ENCODE measurements at places on chromosomes 4 and X. TPM values are rescaled to one million over a fixed set of nuclear protein-coding genes. Genes with fewer than 3 reads are reported as not detected.

The PLAC8 gene
- 115 TPM for total RNA-seq

The HTN1 gene
- total RNA-seq: not detected

GRCh38 chr4:86403575-86403974, 43.7 kb upstream of the MAPK10 start:
- no peak overlapping the region for H3K4me3 ChIP-seq
- H3K27ac ChIP-seq: no peak overlapping the region
- no peak for DNase-seq
- no peaks in the 10 kb centered on the region for H3K36me3 ChIP-seq

The TMEM150C gene
- 6.9 TPM for total RNA-seq

DNA sequence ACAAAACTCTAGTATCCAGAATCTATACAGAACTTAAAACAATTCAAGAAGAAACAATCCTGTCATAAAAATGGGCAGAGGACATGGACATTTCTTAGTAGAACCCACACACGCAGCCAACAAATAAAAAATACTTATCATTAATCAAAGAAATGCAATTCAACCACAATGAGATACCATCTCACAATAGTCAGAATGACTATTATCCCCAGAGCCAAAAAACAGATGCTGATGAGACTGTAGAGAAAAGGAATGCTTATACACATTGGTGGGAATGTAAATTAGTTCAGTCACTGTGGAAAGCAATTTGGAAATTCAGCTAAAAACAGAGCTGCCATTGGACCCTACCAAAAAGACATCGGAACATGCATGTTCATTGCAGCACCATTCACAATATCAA, 37.9 kb downstream of the RAB40AL start:
- H3K27ac ChIP-seq: no peak overlapping the region
- no peak for DNase-seq
- no peaks in the 10 kb centered on the region for H3K36me3 ChIP-seq
- H3K4me3 ChIP-seq: no peak overlapping the region
- no peaks in the 10 kb centered on the region for H3K4me1 ChIP-seq

The TLR6 gene
- total RNA-seq: 12.4 TPM

The IL21 gene
- not detected for total RNA-seq

DNA sequence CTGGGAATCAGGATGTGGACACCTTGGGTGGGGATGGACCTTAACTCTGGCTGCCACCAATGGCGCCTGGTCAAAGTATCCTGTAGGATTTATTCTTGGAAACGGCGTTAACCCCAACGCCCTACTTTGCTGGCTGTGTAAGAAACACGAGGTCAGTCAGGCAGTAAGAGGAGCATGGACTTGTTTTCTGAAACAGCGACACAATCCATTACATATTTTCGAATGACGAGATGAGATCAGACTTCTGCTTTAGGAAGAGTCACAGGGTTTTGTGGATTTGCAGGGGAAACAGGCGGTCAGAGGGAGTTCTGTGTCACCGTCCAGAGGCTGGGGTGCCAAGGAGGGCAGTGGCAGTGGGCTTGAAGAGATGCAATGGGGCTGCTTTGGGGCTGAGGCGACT, 92.2 kb downstream of the TBL1X start:
- no peak for DNase-seq
- no peaks in the 10 kb centered on the region for H3K36me3 ChIP-seq
- no peaks in the 10 kb centered on the region for H3K27me3 ChIP-seq
- H3K27ac ChIP-seq: no peak overlapping the region

- no peak for DNase-seq
- no peaks in the 10 kb centered on the region for H3K4me1 ChIP-seq
- H3K4me3 ChIP-seq: no peak overlapping the region
- no peak overlapping the region for H3K27ac ChIP-seq
These were observed 136.1 kb upstream of the SLC4A4 start for GRCh38 chr4:71202705-71203104.

GRCh38 chr4:102503301-102503746, 2.2 kb downstream of the NFKB1 start:
- peak overlapping the region; percentile 92 for H3K4me3 ChIP-seq
- peak overlapping the region; percentile 98 for H3K27ac ChIP-seq
- peaks cover 43% of the 10 kb centered on the region for H3K4me1 ChIP-seq
- H3K27me3 ChIP-seq: no peaks in the 10 kb centered on the region

DNA sequence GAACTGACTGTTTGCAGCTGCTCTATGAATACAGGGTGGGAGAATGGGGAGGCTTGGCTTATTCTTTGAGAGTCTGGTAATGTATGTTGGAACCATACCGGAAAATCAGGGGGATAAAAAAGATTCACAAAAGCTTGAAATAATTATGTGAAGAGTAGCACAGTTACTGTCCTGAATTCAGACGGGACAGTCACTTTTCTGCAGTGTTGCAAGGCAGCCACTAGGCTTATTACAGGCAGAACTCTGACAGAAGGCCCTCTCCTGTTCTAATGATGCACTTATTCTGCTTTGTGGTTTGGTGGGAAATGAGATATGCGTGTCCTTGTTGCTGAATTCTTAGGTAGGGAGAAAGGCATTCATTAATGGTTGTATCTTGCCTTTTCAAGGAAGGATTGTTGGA, 37.2 kb downstream of the GUCY1B1 start:
- H3K27ac ChIP-seq: no peak overlapping the region
- H3K4me1 ChIP-seq: no peaks in the 10 kb centered on the region
- DNase-seq: no peak
- H3K36me3 ChIP-seq: peaks cover under 1% of the 10 kb centered on the region
- H3K4me3 ChIP-seq: no peak overlapping the region

DNA sequence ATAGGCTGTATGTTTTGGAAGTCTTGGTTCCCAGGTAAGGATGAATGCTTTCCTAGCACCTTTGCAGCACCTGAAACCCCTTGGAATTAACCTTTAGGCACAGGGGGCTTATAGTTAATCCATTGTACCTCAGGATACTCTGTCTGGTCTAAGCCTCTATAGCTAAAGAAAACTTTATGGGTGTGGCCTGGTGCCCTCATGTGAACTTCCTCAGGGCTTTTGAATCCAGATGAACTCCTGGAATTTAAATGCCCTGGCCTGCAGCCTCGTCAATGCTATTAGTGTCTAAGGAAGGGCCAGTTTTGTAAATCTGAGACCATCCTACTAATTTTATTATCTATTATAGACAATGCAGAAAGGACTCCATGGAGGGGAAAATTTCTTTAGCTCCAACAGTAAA, 33.8 kb downstream of the IRS4 start:
- no peaks in the 10 kb centered on the region for H3K36me3 ChIP-seq
- no peaks in the 10 kb centered on the region for H3K4me1 ChIP-seq
- no peak for DNase-seq
- H3K27ac ChIP-seq: no peak overlapping the region
- no peaks in the 10 kb centered on the region for H3K27me3 ChIP-seq
- H3K4me3 ChIP-seq: no peak overlapping the region

The CENPVL2 gene
- not detected for total RNA-seq

The FGFR3 gene
- total RNA-seq: 34.2 TPM

- DNase-seq: peak; percentile 43
- no peak overlapping the region for H3K4me3 ChIP-seq
- no peaks in the 10 kb centered on the region for H3K36me3 ChIP-seq
- H3K4me1 ChIP-seq: no peaks in the 10 kb centered on the region
- H3K27me3 ChIP-seq: peaks cover 29% of the 10 kb centered on the region
These were observed 115.9 kb downstream of the CPZ start for GRCh38 chr4:8708401-8709021.

The KLHL4 gene
- 1.6 TPM for total RNA-seq

DNA sequence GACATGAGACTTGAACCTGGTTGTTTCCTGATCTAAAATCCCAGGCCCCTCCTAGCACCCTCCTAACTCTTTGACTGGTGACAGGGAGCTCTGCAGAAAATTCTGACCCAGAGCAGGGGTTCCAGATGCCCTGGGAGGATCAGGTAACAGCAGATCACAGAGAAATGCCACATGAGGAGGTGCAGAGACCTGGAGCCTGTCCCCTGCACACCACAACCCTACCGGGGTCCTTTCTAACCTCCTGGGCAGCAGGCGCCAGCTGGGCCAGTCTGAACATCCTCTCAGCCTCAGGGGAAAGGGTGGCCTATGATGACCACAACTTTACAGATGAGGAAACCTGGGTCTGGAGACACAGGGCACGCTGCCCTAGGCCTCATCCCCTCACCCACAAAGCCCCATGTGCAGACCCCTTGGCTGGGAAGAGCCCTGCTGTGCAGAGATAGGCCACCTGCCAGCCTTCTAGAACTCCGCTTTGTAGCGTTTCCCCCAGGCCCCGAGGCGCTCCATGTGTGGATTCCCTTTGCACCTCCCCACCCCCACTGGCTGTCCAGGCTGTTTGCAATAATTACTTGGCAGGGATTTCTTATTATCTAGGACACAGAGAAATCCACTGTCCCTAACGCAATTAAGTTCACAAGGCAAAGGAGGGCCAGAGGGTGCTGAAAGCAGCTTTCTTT, 36.5 kb downstream of the WDR1 start:
- no peak overlapping the region for H3K4me3 ChIP-seq
- H3K27me3 ChIP-seq: no peaks in the 10 kb centered on the region
- no peak overlapping the region for H3K27ac ChIP-seq

The KDR gene
- total RNA-seq: 55.8 TPM

The HSFX3 gene
- total RNA-seq: not detected

The MXRA5 gene
- total RNA-seq: 7.0 TPM

DNA sequence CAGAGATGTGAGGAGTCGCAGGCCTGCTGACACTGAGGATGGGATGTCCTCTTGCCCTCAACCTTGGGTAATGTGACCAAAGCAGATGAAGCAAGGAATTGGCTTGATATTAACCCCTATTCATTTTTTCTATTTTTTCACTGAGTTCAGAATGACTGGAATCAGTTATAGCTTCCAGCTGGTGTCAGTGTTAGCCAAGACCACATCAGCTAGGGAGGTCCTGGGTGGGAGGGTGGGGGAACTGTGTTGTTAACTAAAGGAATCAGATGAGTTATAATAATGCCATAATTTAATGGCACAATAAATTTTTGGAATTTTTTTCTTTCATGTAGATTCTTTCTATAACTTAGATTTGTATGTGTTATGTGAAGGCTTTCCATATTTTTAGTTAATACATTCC, 91.9 kb downstream of the EGF start:
- no peak overlapping the region for H3K4me3 ChIP-seq
- no peaks in the 10 kb centered on the region for H3K4me1 ChIP-seq
- H3K36me3 ChIP-seq: no peaks in the 10 kb centered on the region
- H3K27me3 ChIP-seq: no peaks in the 10 kb centered on the region
- no peak overlapping the region for H3K27ac ChIP-seq

The L1CAM gene
- 1.6 TPM for total RNA-seq

The ERVMER34-1 gene
- 1.5 TPM for total RNA-seq

Data from lower lobe of right lung (tissue), 2 donors.